Stimulated activated CD8-positive, alpha-beta memory T cell treated with anti-CD3 and anti-CD28 coated beads, Interleukin-7, amount 100 ng/mL, for 1 hour (primary cell): ENCODE measurements at places on chromosomes 5 and 9.

DNA sequence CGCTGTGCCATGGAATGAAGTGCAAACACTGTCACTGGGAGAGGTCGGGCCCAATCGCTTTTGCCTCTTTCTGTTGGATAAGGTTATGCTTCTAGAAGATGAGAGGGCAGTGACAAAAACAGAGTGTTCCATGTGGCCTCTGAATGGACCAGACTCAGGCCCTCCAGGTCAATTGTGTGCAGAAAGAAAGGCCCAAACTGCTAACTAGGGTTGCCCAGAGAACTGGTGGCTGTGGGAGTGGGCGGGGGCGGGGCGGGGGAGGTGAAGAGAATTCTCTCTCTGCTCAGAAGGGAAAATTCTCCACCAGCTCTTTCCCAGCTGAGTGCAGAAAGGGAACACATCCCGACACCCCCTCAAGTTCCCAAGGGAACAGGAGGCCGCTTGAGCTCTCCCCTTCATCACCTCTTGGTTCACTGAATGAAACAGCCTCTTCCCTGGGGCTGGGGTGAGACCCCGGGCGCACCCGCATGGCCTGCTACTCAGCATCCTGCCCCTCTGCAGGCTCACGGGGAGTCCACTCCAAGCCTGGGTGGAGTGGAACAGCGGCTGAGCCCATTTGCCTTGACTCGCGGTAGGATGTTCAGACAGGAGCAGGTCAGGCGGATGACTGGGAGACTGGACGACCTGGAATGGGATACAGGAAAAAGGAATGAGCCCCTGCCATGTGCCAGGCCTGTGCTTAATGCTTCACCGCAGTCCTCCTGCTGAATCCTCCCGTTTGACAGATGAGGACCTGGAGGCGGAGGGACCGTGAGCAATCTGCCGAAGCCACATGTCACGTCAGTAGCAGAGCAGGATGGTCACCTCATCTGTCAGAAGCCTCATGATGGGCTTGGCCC lies 93.8 kb upstream of the FANCC start:
- no peak for DNase-seq

DNA sequence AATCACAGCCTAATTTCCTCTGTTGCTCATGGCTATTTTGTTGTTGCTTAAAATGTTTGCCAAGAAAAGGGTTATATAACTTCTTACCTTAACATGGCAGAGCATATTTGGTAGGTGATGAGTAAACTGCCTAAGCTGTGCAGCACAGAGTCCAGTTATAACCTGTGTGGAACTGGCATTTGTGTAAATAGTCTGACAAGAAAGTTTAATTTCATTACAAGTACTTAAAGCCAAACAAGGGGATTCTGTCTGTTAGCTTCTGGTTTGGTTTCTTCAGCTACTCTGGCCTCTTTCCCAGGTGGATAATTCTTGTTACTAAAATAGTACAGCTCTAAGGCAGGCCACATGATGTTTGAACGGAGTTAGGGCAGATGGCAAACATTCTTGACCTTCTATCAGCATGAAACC lies 72.2 kb downstream of the PTCD2 start:
- DNase-seq = no peak

DNA sequence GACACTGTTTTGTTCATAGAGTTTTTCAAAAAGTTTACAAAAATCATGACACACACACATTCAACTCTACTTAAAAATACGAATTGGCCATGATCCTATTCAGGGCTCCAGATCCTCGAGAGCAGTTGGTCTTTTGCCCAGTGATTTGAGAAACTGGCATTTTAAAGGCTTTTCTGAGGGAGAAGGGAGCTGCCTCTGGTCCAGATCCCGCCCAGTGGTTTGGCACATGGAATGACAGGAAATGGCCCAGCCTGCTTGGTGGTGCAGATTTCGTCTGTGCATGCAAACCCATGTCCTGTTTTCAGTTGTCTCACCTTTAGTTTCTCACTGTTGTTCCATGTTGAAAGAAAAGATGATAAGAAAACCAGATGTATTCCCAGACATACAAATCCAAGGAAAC lies 3.6 kb downstream of the CAMK4 start:
- DNase-seq = no peak

DNA sequence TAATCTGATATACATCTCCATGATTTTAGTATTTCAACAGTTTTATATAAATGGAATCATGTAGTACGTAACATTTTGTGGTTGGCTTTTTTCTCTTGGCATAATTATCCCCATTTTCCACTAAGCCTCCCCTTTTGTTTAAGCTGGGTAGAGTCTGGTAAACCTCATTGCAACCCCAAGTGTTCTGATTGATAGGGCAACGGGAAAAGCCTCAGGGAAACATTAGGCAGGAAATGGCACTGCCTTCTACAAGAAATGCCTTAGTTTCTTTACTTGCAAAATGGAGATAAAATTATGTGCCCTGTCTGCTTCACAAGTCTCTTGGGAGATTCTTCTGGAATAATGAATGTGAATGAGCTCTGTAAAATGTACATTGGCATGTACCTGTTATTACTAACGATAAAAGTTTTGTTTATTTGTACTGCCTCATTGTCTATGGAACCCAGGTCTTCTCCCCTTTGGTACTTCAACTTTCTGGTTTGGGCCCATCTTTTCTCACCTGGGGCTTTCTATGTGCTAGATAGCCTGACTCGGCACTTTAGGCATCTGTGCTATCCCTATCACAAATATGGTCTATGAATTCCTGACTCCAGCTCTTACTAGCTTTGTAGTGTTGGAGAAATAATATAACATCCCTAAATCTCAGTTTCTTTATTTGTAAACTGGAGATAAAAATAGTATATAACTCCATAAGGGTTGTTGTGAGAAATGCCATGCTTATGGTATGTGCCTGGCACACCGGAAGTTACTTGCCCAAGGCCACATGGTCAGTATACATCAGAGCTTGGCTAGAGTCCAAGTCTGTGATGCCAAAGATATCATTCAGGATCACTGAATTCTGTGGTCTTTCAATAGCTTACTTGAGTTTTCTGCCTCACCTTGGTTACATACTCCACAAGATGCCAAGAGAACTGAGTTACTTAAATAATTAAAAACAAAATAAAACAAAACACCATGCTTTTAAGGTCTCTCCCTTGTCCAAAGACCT lies 48.2 kb upstream of the ZNF169 start:
- DNase-seq = no peak

GRCh38 chr5:119036101-119036762 lies 34.7 kb upstream of the DMXL1 start:
- no peak for DNase-seq
